ENCODE measurements at places on chromosomes 11 and 22.

DNA sequence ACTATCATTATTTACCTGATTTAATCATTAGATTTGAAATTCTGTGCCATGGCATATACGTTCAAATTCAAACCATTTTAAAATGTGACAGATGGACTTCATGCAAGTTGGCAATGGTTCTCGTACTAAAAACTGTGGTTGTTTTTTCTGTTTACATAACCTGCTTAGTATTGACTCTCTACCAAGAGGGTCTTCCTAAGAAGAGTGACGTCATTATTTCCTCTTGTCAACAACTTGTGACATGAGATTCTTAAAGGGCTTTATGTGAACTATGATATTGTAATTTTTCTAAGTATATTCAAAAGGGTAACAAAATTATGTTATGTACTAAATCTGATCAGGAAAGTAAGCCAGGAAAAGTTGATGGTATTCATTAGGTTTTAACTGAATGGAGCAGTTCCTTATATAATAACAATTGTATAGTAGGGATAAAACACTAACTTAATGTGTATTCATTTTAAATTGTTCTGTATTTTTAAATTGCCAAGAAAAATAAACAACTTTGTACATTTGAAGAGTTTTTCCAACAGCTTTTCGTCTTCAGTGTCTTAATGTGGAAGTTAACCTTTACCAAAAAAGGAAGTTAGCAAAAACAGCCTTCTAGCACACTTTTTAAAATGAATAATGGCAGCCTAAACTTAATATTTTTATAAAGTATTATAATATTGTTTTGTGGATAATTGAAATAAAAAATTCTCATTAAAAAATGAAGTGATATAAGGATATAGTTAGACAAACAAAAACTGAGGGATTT lies 87.0 kb downstream of the GRK3 start:
- DNase-seq, result no peak

GRCh38 chr11:113316256-113316655 lies 1.9 kb downstream of the TTC12 start:
- no peak for DNase-seq

DNA sequence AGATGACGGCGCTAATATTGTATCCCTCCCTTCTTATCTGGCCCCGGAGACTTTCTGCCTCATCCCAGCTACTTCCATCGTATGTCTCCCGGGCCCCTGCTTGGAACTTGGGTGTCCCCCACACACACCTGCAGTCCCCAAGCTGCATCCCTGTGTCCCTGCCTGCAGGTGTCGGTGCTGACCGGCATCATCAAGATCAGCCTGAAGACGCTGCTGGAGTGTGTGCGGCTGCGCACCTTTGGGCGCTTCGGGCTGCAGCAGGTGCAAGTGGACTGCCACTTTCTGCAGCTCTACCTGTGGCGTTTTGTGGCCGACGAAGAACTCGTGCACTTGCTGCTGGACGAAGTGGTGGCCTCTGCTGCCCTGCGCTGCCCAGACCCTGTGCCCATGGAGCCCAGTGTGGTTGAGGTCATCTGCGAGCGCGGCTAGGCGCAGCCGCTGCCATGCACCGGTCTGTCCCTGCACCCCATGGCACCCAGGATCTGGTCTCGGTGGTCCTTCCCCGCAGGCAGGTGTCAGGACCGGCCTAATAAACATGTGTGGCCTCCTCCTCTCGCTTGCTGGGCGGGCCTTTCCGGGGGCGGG lies 421 bp upstream of the TM7SF2 start:
- no peak for DNase-seq

DNA sequence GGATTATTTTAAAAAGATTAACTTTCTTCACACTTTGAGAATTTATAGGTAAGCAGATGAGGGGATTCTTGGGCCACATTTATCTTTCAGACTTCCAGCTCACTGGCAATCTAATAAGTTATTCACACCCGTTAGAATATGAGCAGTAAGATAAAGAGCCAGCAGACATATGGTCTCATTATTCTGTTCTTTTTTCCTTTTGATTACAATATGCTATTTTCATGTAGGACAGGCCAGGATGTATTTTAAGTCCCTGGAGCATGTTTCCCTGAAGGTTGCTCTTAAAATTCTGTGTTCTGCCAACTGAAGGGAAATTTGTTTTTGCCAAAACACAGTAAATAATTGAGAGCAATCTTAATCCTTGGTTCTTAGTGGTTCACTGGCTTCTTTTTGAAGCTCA lies 22.2 kb downstream of the PDHX start:
- DNase-seq, result no peak

DNA sequence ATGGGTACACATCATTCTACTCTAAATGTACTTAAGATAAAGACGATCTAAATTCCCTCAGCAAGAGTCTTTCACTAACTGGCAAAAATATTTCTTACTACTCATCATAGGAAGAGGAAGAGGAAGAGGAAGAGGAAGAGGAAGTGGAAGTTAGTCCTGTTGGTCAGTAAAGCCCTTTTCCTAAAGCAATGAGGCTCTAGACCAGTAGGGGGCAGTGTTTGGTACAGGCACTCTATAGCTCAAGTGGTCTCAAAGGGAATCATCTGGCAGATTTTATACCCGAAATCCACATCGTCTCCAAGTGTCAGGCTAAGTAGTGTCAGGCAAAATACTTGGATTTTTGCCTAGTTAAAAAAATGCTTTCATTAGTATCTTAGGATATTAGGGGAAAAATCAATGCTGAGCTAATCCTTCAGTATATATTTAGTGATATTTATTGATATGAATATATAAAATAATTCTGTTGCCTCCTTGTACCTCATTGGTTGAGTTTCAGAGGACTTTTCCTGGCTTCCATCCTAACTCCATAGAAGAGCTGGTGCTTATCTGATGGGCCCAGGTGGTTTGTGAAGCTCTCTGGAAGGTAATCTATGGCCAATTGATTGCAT lies 7.7 kb downstream of the BLID start:
- no peak for DNase-seq

GRCh38 chr22:17974087-17974486 lies 50.3 kb downstream of the MICAL3 start:
- DNase-seq, result no peak

DNA sequence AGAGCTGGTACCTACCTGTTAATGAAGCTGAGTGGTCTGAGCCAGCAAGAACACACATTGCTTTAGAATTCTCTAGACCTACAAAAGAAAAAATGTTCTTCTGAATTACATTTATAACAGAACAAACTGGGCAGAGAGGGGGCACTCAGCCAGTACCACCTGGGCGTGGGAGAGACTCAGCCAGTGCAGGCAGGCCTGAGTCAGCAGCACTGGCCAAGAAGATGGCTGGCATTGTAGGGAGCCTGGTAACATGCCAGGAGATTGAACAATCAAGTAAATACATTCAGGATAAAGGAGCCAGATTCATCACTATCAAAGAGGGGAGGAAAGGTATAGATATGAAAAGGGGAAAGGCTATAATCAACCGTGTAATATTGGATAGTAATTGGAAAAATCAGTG lies 19.9 kb downstream of the SERGEF start:
- no peak for DNase-seq

DNA sequence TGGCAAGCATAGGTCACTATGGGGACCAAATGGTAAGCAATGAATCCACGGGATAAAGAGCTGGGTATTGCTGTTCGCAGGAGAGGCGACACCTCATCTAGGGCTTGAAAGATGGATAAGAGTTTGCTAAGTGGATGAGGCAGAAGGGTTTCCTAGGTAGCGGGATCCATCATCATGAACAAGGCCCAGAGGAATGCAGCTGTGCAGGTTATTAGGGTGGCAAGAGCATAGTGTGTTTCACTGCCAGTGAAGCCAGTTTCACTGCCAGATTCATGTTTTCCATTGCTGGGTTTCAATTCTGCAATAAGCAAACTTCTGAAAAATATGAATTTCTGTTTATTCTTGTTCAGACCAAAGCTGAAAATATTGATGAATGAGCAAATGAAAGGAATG lies 27.2 kb downstream of the WEE1 start:
- no peak for DNase-seq
